ENCODE measurements at places on chromosomes 1 and 21.

- peaks cover 27% of the 10 kb centered on the region for H3K4me1 ChIP-seq
- H3K27ac ChIP-seq, result no peak overlapping the region
- H3K36me3 ChIP-seq, result no peaks in the 10 kb centered on the region
Observed at GRCh38 chr1:46134660-46135331, 2.4 kb upstream of the PIK3R3 start.

- H3K27ac ChIP-seq, result no peak overlapping the region
- peaks cover 2% of the 10 kb centered on the region for H3K27me3 ChIP-seq
- H3K4me1 ChIP-seq, result no peaks in the 10 kb centered on the region
- no peaks in the 10 kb centered on the region for H3K36me3 ChIP-seq
- no peak overlapping the region for H3K4me3 ChIP-seq
Observed at GRCh38 chr21:42373196-42373907, 7.0 kb upstream of the TFF1 start.

DNA sequence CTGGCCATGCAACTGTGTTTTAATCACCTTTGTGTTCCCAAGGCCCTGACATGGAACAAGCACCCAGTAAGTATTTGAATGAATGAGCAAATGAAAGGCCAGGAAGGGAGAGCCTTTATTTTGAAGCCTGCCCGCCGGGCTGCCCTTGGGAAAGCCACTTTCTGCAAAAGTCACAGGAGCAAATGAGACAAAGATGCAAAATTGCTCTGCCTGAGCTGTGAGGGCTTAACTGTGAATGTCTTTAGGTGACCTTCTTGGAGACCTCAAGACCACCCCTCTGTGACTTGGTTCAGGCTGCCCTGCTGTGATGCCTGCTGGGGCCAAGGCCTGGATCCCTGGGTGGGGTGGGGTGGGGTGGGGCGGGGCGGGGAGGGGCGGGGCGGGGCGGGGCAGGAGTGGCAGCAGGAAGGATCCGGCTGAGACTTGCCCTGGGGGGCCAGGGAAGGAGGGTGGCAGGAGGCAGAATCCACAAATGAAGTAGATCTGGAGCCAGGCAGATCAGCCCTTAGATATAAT is 54.0 kb downstream of the RUNX3 start:
- H3K36me3 ChIP-seq, result no peaks in the 10 kb centered on the region
- no peak for DNase-seq
- no peak overlapping the region for H3K27ac ChIP-seq
- no peaks in the 10 kb centered on the region for H3K4me1 ChIP-seq
- H3K27me3 ChIP-seq, result no peaks in the 10 kb centered on the region

GRCh38 chr1:77348549-77348948 is 66.7 kb downstream of the AK5 start:
- no peaks in the 10 kb centered on the region for H3K36me3 ChIP-seq
- no peak overlapping the region for H3K4me3 ChIP-seq
- H3K4me1 ChIP-seq, result no peaks in the 10 kb centered on the region
- no peak overlapping the region for H3K27ac ChIP-seq

GRCh38 chr1:214248311-214249085 is 32.5 kb upstream of the SMYD2 start:
- H3K36me3 ChIP-seq, result no peaks in the 10 kb centered on the region
- DNase-seq, result no peak
- H3K4me1 ChIP-seq, result no peaks in the 10 kb centered on the region

DNA sequence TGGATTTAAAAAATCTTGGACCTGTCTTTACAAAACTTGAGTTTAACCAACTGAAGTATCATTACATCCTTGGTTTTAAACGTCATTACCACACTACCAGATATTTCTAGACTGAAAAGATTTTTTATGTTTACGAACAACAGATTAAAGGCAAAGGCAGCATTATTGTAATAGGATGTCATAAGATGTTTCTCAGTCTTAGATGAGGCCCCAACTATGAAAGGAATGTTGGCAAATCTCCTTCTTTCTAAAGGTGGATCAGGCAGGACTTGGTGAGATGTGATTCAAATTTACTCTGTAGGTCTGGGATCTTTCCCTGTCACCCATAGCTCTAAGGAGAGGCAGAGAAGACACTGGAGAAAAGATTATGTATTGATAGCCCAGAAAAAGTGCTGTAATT is 417.9 kb downstream of the PTBP2 start:
- no peaks in the 10 kb centered on the region for H3K36me3 ChIP-seq
- H3K4me1 ChIP-seq, result no peaks in the 10 kb centered on the region
- H3K27ac ChIP-seq, result no peak overlapping the region
- no peak overlapping the region for H3K4me3 ChIP-seq
- no peak for DNase-seq

DNA sequence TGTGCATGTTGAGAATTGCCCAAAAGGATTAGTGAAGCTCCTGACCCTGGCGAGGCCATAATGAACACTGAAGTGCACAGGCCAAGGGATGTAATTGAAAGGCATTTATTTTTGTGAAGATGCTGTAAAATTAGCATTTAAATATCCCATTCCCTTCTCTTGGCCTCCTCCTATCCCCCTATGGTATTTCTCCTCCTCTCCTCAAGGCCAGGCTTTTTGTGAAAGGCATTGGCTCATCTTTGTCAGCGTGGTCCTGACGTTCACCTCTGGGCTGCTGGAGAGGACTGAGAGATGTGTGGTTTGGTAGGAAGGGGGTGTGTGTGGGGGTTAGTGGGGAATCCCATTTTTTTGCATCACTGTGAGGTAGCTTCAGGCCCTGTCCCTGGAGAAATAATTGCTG is 81.5 kb upstream of the CD1D start:
- no peak for DNase-seq
- H3K36me3 ChIP-seq, result no peaks in the 10 kb centered on the region
- H3K27me3 ChIP-seq, result no peaks in the 10 kb centered on the region
- no peaks in the 10 kb centered on the region for H3K4me1 ChIP-seq
- H3K27ac ChIP-seq, result no peak overlapping the region
- no peak overlapping the region for H3K4me3 ChIP-seq

DNA sequence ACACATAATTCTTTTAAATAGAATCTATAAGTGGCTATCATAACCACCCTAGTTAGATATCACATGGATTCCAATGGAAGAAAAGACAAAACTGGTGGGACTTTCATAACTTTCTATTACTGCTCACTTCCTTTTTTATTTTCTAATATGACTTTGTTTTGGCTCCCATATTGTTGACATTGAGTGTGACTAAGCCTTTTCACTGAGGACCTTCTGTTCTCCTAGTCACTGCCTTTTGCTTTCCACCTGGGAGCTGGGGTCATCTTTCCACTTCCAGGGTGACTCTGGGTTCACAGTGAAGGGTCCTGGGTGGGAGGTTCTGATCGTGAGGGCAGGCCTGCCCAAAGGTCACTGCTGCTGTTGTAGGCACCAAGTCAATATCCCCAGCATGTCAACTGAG is 275.8 kb downstream of the TGFB2 start:
- H3K27me3 ChIP-seq, result no peaks in the 10 kb centered on the region
- H3K4me3 ChIP-seq, result no peak overlapping the region
- H3K36me3 ChIP-seq, result no peaks in the 10 kb centered on the region
- no peaks in the 10 kb centered on the region for H3K4me1 ChIP-seq
- no peak for DNase-seq
- no peak overlapping the region for H3K27ac ChIP-seq

DNA sequence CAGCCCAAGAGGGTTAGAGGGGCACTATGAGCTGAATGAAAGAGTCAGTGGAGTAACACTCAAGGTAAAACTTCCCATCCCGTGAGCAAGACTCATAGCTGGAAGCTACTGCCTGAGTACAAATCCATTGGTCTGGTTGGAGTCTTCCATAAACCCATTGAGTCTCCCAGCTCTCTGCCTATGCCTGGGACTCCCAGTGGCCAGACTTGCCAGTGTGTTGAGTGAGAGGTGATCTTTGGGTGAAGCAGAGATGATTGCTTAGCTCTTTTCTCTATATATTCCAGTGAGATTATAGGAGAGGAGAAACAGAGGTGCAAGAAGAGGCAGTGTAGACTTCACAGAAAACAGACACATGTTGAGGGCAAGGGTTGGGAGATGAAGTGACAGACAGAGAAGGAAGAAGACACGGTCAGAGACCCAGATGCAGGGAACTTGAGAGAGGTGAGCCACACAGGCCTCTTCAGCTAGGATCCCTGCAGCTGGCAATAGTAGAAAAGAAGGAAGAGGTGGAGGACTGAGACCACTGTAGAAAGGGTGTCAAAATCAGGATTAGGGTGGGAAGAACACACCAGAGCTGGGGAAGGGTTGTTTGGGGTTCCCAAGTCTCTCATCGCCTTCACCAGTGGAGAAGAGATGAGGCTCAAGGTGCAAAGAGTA is 3.7 kb downstream of the FOXD2 start:
- no peak overlapping the region for H3K4me3 ChIP-seq
- H3K27me3 ChIP-seq, result no peaks in the 10 kb centered on the region
- peaks cover 3% of the 10 kb centered on the region for H3K4me1 ChIP-seq

DNA sequence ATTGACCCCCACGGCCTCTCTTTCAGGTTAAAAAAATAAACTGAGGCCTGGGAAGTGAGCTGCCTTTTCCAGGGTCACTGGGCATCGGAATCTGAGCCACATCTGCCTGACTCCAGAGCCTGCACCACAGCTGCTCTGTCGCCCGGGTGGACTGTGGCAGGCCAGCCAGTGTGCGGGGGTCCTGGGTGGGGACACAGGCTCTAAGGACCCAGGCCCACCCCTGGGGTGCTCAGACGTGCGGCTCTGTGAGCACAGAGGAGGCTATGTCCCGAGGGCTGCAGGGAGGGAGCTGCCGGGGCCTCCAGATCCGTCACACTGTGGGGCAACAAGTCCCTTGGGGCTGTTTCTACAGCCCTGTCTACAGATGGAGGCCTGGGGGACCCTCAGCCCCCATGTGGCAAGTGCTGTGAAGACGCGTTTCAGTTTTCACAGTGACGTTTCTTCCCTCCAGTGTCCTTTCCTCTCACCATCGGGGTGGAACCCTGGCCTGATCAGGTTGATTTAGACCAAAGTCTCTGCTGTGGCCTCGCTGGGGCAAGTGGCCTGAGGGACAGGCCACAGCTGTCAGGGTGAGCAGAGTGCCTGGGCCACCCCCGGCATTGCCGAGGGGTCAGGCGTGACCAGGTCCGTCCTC is 39.2 kb upstream of the ACTRT2 start:
- no peaks in the 10 kb centered on the region for H3K36me3 ChIP-seq
- no peak overlapping the region for H3K27ac ChIP-seq
- no peak overlapping the region for H3K4me3 ChIP-seq
- H3K4me1 ChIP-seq, result no peaks in the 10 kb centered on the region
- no peak for DNase-seq
- H3K27me3 ChIP-seq, result no peaks in the 10 kb centered on the region

GRCh38 chr1:109490029-109490933 is 3.6 kb upstream of the CYB561D1 start:
- no peak overlapping the region for H3K4me3 ChIP-seq
- H3K27ac ChIP-seq, result no peak overlapping the region
- H3K4me1 ChIP-seq, result peaks cover 5% of the 10 kb centered on the region
- peak; percentile 80 for DNase-seq

GRCh38 chr1:6102532-6102845 is 56.8 kb downstream of the KCNAB2 start:
- H3K36me3 ChIP-seq, result no peaks in the 10 kb centered on the region
- no peak for DNase-seq
- H3K4me3 ChIP-seq, result no peak overlapping the region
- H3K27ac ChIP-seq, result no peak overlapping the region
- H3K27me3 ChIP-seq, result no peaks in the 10 kb centered on the region

DNA sequence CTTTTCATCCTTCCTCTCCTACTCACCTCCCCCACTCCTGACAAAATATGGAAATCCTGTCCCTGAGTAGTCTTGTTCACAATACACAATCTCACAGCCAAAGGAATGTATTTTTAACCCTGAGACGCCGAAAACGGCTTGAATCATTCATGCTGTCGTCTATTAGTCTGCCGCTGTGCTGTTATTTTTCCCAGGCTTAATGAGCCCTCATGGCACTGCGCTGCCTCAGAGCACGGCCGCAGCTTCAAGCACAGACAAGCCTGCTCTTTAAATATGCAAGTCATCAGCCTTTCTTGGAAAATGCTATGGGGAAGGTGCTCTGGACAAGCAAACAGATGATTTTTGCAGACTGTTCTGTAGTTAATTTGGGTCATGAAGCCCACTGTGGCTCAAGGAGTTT is 302.7 kb downstream of the DISC1 start:
- H3K4me1 ChIP-seq, result no peaks in the 10 kb centered on the region
- DNase-seq, result no peak
- no peaks in the 10 kb centered on the region for H3K36me3 ChIP-seq
- H3K4me3 ChIP-seq, result no peak overlapping the region
- no peaks in the 10 kb centered on the region for H3K27me3 ChIP-seq

DNA sequence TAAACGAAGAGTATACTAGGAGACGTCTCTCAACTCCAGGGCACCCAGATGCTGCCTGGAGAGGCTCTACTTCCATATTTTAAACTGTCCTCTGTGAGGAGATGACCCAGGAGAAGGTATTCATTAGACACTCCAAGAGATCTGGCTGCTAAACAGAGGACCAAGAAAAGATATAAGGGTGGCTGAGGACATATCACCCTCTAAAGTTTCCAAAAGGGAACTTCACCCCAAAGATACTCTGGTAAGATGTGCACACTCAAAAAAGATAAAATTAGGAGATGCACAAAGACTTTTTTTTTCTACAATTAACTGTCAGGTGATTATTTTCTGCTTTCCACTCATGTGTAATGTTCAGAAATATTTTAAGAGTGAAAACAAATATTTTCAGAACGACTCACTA is 1.4 kb downstream of the ZNF670 start:
- peaks cover 5% of the 10 kb centered on the region for H3K4me1 ChIP-seq
- H3K27ac ChIP-seq, result no peak overlapping the region
- H3K4me3 ChIP-seq, result no peak overlapping the region
- peaks cover 2% of the 10 kb centered on the region for H3K36me3 ChIP-seq
- no peak for DNase-seq

DNA sequence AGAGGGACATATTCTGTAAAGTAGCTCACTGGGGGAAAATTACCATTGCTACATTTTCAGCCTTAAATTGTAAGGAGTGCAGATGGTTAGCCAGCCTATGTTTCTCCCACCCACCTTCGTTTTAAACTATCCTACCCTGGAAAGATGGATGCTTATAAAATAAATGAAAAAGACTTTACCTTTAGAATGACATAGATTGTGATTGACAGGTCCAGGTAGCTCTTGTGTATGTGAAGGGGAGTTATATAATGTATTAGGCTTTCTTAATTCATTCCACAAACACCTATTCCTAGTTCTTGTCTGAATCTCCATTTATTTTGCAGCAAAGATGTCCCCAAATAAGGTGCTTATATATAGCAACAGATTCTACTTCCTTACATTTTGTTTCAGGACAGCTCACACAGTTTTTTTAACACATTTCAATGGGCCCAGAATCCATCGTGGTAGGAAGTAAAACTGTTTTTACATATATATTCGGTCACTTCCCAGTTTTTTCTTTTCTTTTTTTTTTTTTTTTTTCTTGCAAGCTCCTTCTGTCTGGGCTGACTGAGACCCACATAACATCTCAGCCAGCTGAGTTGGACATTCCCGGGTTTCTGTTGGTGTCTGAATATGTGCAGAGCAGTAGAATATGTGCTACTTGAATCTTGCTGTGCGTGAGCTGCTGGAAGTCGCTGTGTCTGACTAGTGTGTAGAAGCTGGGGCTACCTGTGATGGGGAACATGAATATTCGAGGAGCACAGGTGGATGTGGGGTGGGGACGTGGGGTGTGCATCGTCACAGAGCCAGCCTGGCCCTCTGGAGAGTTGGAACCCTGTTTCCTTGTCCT is 27.8 kb downstream of the UCK2 start:
- no peaks in the 10 kb centered on the region for H3K36me3 ChIP-seq
- DNase-seq, result no peak
- H3K4me1 ChIP-seq, result peaks cover 31% of the 10 kb centered on the region
